ENCODE measurements at places on chromosomes 6 and 20.

- DNase-seq, result peak; percentile 91
Measured at GRCh38 chr20:57991211-57991881, 237.1 kb downstream of the ANKRD60 start.

DNA sequence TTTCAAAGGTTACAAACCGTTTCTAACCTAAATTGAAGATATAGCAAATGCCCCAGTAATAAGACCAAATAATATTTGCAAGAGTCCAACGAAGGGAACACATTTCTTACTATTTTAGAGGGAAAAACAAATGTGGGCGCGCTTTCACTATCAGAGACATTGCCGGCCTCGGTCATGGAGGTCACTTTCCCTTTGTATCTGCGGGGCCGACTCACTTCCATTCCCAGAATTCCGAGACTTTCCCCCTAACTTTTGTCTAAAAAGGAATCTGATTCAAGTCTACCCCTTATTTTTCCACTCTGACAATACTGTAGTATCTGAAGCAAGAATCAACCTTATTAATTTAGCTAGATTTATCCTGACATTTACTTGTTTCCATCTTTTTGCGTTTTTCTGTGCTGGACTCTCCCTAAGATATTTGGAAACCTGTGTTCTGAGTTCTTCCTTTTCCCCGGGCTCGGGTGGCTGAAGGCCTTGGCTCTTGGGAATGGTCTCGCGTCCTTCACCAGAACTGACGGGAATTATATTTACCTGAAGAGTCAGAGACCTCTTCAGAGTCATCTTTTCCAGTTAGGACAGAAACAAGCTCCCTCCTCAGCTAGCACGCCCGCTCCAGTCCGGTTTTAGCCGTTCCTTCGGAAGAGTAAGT lies 71.8 kb upstream of the ZNF184 start:
- no peak for DNase-seq

- DNase-seq, result no peak
Measured at GRCh38 chr6:90787446-90787845, 200.6 kb upstream of the MAP3K7 start.

GRCh38 chr6:166485651-166486535 lies 100.6 kb downstream of the RAMACL start:
- no peak for DNase-seq

- DNase-seq, result no peak
Measured at GRCh38 chr6:72631480-72631879, 9.6 kb downstream of the KCNQ5 start.

DNA sequence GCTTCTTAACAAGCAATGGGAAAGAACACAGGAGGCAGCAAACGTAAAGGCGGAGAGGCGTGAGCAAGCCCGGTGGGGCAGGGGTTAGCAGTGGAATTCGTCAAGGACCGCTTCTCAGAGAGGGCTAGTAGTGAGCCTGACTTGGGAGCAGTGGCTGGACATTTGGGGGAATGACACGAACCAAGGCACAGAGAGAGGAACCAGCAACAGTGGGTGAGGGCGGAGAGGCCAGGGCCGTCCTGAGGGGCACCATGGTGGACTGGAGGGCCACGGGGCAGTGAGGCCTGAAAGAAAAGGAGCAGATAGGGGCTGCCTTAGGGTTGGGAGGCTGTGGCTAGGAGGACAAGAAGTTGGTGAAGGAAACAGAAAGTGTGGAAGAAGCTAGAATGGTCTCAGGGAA lies 12.1 kb upstream of the ARID1B start:
- no peak for DNase-seq

DNA sequence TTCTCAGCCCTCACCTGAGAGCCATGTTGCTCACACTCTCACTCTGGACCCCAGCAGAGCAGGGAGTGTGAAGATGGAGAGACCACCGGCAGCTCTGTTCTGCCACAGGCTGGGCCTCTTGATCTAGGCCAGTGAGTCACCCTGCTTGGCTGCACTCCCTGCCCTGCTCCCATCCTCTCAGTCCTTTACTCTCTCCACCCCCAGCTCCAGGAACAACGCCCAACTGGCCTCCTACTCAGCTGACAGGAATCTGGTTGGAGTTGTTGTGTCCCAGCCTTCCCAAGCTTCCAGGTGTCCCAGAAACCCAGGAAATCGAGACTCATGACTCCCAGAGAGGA lies at the start of gene PSORS1C1:
Gene PSORS1C1, plus strand, starts transcription at position 260 of the 338 bp plus-strand sequence. CDS start 14,833 bp downstream, outside the sequence.
- DNase-seq, result peak; percentile 72

DNA sequence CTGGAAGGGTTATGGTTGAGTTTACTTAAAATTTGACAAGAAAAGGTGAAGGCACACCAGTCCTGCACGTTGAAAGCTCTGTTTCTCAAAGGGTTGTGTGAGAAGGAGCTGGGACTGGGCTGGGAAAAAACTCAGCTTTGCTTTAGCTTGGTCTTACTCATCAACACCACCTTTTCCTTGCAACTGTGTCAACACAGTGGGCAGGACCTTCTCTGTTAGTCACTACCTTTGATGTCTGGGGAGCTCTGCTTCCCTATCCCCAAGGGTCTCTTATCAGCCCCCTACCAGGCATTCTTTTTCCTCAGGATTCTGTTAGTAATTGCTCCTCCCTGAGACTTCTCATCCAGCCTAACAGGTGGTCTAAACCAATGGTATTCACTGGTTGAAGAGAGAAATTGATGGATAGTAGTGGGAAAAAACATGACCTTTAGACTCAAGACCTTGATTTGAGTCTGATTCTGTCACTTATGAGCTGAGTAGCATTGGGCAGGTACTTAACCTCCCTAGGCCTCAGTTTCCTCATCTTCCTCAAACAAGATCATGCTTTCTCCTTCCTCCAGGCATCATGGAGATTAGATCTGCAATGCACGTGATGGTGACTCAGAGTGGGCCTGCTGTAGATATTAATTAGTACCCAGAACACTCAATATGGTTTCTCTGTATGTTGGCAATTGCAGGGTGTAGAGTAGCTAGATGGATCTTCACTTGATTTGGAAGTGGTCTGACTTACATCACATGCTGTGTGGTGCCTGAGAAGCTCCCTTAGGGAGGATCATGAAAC lies 17.2 kb upstream of the FOXA2 start:
- no peak for DNase-seq

DNA sequence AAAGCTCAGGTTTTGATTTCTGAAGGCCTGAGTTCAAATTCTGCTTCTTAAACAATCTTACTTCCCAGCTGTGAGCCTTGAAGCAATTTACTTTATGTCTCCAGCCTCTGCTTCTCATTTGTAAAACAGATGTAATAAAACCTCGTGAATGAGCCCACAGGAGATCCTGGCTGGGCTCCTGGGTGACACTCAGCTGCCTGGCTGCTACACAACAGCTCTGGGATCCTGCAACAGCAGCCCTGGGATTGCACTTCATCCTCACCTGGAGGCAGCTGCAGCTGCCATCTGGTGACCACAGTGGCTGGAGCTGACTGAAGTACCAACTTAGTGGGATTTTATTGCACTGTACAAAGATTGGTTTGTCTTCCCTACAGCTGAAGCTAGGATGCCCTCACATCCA lies 98.6 kb downstream of the NDUFAF5 start:
- DNase-seq, result no peak

- DNase-seq, result peak; percentile 26
Measured at GRCh38 chr6:165762876-165763275, 99.8 kb upstream of the PDE10A start.

- no peak for DNase-seq
Measured at GRCh38 chr20:25039697-25040437, 18.1 kb downstream of the ACSS1 start.

- DNase-seq, result no peak
Measured at GRCh38 chr6:99613409-99613704, 6.7 kb downstream of the PRDM13 start.

GRCh38 chr6:142523515-142524375 lies 221.9 kb downstream of the ADGRG6 start:
- DNase-seq, result no peak

GRCh38 chr20:32481311-32482142 lies 103.6 kb downstream of the NOL4L start:
- no peak for DNase-seq

GRCh38 chr20:40579701-40580100 lies 109.3 kb downstream of the MAFB start:
- no peak for DNase-seq

DNA sequence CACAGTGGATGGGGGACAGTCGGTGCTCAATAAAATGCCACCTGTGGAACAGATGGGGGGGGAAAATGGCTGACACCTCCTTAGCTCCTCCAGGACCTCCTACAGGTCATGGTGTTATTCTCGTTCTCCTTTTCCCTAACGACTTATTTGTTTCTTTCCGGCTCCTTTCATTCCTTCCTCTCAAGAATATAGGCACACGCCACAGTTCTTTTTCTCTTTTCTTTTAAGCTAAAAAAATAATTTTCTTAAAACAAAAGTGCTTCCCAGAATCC lies 1.4 kb upstream of the RNASET2 start:
- no peak for DNase-seq

GRCh38 chr6:54719633-54720032 lies 126.9 kb upstream of the FAM83B start:
- no peak for DNase-seq
